ENCODE measurements at places on chromosomes 2 and 18.

DNA sequence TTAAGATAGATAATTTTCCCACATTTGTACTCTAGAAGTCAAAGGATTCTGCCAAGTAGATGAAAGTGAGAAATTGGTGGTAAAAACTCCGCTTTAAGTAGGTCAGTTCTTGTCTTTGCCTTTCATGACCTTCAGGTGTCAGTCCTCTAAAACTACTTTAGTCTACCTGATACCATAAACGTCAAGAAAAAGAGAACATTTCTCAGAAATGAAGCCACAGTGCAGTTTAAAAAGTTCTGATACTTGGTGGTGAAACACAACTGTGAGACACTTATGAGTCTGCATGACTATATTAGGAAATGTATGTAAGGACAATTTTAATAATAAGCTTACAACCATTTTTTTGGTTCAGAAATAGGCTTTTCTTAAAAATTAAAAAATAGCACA, 583.3 kb downstream of the SATB2 start:
- DNase-seq = no peak

DNA sequence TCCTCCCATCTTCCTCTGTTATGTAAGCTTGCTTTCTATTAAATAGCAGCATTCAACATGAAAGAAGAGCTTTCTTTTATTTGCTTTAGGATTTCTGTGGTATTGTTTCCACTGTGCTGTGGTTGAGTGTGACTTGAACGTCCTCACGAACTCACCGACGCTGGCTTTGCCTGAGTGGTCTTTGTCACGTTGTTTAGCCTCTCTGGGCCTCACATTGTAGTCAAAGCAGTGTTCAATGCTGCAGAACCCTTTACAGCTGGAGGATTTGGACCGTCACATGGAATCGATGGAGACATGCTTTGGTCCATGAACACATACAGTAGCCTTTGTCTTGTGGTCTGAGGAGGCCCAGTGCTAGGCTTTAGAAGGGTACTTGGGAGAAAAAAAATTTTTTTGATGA, 66.3 kb downstream of the TANC1 start:
- DNase-seq = no peak

- no peak for DNase-seq
Measured at GRCh38 chr2:10410001-10410822, 37.9 kb downstream of the ODC1 start.

GRCh38 chr18:69658685-69659084, 258.0 kb downstream of the DOK6 start:
- no peak for DNase-seq

DNA sequence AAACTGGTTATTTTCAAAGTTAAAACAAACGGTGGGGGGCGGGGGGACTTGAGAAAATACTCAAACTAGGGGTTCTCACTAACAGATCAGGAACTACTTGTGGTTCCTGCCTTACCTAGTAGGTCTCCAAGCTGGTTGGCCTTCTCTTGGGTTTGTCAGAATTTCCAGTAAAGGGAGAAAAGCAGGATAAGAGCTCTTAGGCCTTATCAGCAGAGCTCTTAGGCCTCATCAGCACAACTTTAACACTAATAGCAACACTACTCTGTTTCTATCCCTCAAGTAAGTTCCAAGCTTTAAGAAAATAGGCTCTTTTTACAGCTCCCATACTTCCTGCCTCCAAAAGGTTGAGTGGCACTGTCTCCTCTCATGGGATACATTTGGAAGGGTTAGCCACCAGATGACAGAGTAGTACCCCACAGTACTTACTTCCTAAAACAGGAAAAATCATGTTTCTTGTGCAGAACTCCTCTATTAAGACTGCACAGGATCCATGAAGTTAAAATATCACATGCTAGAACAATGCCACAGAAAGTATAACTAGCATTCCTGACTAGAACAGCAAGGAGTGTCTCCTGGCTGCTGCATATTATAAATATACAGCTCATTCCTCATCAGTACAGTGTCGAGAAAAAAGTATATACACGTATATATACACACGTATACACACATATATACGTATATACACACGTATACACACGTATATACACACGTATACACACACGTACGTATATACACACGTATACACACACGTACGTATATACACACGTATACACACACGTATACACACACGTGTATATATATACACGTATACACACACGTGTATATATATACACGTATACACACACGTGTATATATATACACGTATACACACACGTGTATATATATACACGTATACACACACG, 6.1 kb downstream of the FBXO11 start:
- no peak for DNase-seq

DNA sequence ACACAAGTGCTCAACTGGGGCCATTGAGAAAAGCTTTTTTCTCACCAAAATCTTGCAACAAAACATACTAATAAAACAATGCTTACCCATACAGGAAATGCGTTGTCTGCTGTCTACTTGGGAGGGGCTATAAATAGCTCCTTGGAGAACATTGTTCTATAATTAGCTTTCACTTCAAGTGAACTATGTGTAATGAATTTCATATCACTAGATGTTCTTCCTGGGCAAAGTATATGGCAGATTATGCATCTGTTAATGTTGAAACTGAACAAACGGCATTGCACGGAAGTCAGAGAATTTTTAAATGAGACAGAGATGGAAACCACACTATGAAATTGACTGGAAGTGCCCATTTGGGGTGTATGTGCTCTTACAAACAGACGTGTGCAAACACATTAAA, 6.4 kb upstream of the NPAS2 start:
- DNase-seq = no peak
